ENCODE measurements at places on chromosomes 11 and 22. TPM values are rescaled to one million over a fixed set of nuclear protein-coding genes. Genes with fewer than 3 reads are reported as not detected.

The PANX3 gene
- not detected for total RNA-seq

The LGALS12 gene
- total RNA-seq: not detected

The OR5P2 gene
- total RNA-seq: not detected

The OR51E1 gene
- not detected for total RNA-seq

The TNNT3 gene
- total RNA-seq: not detected

The CBLIF gene
- not detected for total RNA-seq

The DEUP1 gene
- not detected for total RNA-seq

The ARHGAP8 gene
- total RNA-seq: 0.28 TPM

The MMP27 gene
- not detected for total RNA-seq

The RNF141 gene
- total RNA-seq: 31.1 TPM

The METTL15 gene
- total RNA-seq: 14.1 TPM

The HPX gene
- total RNA-seq: 0.46 TPM

The SCARF2 gene
- total RNA-seq: 18.8 TPM

The FAM227A gene
- total RNA-seq: 1.6 TPM

The IGSF22 gene
- total RNA-seq: under 0.01 TPM

The CENPM gene
- total RNA-seq: 3.5 TPM

The SLC25A17 gene
- total RNA-seq: 13.3 TPM

The OPCML gene
- not detected for total RNA-seq

The CREB3L1 gene
- total RNA-seq: 30.7 TPM

The RASL10A gene
- total RNA-seq: not detected

The GALR3 gene
- not detected for total RNA-seq

The GLYATL2 gene
- total RNA-seq: 0.71 TPM

The MORC2 gene
- 11.7 TPM for total RNA-seq

The BTBD18 gene
- not detected for total RNA-seq

The SAA4 gene
- total RNA-seq: not detected

Measured in smooth muscle cell of bladder (primary cell).